Urinary bladder (tissue), 4 donors: ENCODE measurements at places on chromosomes 4 and X. TPM values are rescaled to one million over a fixed set of nuclear protein-coding genes. Genes with fewer than 3 reads are reported as not detected.

DNA sequence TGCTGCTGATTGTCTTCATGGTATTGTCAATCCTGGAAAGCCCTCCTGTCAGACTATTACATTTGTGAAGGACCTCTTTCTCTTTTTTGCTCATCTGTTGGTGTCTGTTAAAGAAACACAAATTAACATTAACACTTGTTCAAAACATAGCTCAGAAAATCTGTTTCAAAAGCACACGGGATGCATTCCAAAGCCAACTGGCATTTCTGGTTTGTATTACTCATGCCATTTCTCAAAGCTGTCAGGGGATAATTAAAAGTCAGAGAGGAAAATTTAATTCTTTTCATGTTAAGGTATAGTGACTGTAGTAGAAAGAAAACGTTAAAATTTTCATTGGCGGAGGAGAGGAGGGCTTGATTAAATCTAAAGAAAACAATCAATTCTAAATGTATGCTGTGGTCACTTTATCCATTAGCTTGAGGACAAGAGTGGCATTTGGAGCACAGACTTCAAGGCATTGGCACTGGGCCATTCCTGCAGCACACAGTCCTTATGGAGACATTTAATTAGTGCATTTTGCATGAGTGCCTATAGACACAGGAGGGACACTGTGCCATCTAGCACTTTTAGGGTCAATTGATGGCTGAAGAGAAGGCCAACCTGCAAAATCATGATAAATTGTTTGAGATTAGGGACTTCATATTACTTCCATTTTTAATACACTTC, 21.2 kb upstream of the GLRA2 start:
- no peak for DNase-seq

GRCh38 chr4:17682222-17682566, 67.8 kb downstream of the MED28 start:
- DNase-seq: no peak

DNA sequence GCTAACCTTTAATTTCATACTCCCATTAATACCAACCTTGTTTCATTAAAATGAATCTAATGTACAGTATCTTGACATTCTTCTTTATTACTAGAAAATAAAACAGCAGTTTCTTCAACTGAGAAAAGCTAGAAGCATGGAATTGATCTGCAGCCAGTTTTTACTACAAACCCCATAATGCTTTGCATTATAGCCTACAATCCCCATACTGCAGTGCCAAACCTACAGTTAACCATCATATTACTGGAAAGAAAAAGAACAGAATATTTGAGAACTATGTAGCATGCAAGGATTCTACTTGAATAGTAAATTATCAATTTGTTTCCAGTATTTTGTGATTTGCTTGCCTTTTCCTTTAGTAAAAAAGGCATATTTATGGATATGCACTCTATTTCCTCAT, 3.2 kb upstream of the IL1RAPL1 start:
- no peak for DNase-seq

DNA sequence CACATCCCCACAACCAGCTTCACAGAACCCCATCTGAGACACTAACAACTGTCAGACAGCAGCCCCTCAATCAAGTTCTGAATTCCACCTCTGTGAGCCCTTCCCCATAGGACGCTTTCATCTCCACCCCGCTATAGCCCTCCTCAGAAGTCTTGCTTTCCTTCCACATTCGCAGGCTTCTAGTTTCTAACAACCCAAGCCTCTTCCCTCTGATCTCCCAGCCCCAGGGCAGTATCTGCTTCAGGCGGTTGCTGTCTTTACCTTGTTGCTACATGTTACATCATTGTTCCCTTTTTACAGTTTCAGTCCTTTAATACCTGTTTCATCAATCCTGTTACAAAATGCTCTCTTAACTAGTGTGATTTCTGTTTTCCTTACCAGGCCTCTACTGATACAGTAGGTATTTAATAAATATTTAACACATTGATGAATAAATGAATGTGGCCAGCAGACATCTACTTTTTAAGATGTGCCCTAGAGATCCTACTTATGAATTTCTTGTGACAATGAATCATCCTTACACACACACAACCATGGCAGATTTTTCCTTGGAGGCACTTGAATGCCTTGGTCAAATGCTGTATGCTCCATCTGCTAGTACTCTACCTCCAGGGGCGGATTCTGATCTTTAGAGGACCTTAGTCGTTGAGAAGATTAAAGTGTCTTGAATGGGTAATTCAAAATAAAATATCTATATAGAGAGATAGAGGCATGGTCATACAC, 164.7 kb upstream of the SLIT2 start:
- no peak for DNase-seq

The ENPEP gene
- total RNA-seq: 45.6 TPM

The FAM133A gene
- total RNA-seq: 1.5 TPM

The EDA gene
- total RNA-seq: 5.7 TPM

The SULT1B1 gene
- 1.2 TPM for total RNA-seq

- DNase-seq: no peak
Observed at GRCh38 chrX:50081282-50081889, 119.4 kb downstream of the AKAP4 start.

GRCh38 chr4:183599690-183600089, 59.3 kb downstream of the RWDD4 start:
- DNase-seq: no peak

The GAGE12J gene
- not detected for total RNA-seq

DNA sequence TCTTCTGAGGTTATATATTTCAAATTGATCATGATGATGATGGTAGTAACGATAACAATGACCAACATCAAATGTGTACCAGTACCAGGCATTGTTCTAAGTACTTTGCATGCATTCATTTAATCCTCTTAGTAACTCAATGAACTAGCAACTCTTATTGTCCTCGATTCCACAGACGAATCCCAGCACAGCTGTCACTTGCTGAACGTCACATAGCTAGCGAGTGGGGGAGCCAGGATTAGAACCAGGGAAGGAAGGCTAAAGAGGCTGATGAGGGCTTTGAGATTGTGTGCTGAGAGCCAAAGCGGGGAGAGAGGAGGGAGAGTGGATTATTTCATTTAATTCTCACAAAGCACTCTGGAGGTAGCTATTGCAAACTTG, 103.6 kb downstream of the PHOX2B start:
- no peak for DNase-seq

- DNase-seq: no peak
Observed at GRCh38 chr4:41013746-41014145, 200.6 kb downstream of the APBB2 start.

GRCh38 chr4:185730387-185730786, 81.6 kb downstream of the SORBS2 start:
- no peak for DNase-seq

The RNF175 gene
- total RNA-seq: 3.3 TPM

The WDR19 gene
- total RNA-seq: 43.3 TPM

The KIAA1210 gene
- total RNA-seq: 0.69 TPM

The OPRPN gene
- total RNA-seq: not detected

DNA sequence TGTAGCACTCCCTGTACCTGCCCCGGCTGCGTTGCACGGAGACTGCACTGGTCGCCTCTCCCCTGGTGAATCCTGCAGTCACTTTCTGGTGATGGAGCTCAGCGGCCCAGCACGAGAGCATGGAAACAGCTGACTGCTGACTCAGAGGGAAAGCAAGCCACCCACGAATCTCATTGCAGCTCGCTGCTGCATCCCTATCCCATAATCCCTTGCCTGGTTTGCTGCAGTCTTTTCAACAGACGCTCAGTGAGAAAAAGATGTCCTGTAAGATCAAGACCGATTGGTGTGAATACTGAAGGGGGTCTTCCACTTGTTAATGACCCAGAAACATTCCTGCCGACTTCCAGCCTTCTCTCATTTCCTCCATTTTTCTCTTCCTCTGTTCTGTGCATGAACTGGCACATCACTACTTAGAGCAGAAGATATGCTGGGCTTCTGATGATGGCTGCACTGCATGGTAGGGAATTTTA, 52.9 kb downstream of the TRIM2 start:
- no peak for DNase-seq

GRCh38 chrX:43899878-43900815, 17.9 kb upstream of the MAOB start:
- DNase-seq: no peak
